ENCODE measurements at places on chromosomes 6 and 20.

GRCh38 chr6:17193106-17193775, 87.9 kb upstream of the RBM24 start:
- no peak for DNase-seq

DNA sequence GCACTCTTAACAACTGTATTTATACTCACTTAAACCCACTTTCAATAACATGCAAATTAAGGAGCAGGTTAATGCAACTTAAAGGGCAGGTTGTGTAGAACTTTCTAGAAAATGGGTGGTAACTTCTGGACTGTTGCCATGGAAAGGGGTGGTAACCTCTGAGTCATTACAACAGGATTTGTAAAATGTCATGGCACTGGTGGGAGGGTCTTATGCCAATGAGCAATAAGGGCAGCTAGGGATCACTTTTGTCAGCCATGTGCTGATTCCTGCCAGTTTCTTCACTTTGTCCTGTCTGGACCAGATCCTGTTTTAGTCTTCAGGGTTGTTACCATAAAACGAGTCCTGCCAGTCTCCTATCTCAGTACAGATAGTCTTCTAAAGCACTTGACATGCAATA, 560.5 kb upstream of the PTCHD4 start:
- DNase-seq: no peak

GRCh38 chr6:169445227-169445626, 191.6 kb upstream of the THBS2 start:
- DNase-seq: no peak

DNA sequence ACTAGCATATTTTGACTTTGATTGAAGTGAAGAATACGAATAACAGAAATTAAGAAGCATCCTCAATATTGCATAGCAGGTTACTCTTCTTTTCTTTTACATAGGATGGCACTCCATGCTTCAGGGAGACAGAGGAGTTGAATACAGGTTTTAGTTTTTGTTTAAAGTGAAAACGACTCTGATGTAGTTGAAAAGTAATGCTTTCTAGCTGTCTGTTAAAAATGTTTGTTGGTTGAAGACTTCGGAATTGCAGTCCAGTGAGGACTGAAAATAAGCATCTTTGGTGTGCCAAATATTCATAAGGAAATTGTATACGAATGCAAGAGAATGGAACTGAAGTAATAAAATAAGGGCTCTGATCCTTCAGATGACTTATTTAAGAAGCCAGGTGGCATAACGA, 618 bp upstream of the SLC16A10 start:
- no peak for DNase-seq
